ENCODE measurements at places on chromosomes 5 and 9.

GRCh38 chr9:137977571-137978261, 100.1 kb downstream of the CACNA1B start:
- no peak for DNase-seq

GRCh38 chr5:91271999-91272398, 111.1 kb downstream of the ARRDC3 start:
- DNase-seq, result no peak

GRCh38 chr9:115978659-115979096, 174.9 kb upstream of the PAPPA start:
- DNase-seq, result no peak

GRCh38 chr9:120183615-120184014, 396.4 kb downstream of the CDK5RAP2 start:
- DNase-seq, result no peak

DNA sequence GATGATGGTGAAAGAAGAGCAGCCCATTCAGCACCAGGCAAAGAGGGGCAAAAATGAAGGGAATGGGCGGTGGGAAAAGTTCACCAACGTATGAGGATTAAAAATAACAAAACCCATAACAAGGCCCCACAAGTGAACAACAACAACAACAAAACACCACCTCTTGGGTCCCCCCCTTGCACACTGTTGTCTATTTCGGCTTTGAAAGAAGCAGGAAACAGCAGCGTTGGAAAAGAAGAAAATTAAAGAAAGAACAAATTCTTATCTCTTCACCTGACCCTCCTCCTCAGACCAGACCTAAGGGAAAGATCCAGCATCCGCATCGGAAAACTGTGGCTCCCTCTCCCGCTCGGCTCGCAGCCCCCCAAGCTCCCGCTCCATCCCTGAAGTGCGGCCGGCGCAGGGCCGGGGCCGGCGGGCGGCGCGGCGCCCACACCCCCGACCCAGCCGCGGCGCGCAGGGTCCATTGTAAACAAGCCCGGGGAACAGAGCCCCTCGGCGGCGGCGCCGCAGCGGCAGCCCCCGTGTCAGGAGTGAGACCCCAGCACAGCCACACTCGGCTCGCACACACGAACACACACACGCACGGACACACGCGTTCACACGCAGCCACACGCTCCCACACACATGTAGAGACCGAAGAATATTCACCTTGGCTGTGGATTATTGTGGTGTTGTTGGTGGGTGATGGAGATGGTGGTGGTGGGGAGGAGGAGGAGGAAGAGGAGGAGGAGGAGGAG, 535 bp downstream of the RFX3 start:
- DNase-seq, result no peak

DNA sequence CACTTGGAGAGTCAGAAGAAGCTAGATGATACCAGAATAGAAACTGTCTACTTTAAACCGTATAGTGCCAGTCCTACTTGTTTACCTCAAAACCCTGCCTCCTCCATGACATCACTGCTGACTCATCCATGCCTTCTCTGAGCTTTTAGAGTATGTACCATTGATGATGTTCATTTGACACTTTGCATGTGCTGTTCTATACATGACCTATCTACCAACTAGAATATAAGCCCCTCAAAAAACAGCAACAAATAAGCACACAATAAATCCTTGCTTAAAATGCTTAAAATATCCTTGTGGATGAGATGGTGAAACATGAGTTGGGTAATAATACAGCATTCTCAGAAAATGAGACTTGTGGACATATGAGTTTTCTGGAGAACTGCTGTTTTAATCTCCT, 2.6 kb downstream of the CTNNAL1 start:
- DNase-seq, result no peak

DNA sequence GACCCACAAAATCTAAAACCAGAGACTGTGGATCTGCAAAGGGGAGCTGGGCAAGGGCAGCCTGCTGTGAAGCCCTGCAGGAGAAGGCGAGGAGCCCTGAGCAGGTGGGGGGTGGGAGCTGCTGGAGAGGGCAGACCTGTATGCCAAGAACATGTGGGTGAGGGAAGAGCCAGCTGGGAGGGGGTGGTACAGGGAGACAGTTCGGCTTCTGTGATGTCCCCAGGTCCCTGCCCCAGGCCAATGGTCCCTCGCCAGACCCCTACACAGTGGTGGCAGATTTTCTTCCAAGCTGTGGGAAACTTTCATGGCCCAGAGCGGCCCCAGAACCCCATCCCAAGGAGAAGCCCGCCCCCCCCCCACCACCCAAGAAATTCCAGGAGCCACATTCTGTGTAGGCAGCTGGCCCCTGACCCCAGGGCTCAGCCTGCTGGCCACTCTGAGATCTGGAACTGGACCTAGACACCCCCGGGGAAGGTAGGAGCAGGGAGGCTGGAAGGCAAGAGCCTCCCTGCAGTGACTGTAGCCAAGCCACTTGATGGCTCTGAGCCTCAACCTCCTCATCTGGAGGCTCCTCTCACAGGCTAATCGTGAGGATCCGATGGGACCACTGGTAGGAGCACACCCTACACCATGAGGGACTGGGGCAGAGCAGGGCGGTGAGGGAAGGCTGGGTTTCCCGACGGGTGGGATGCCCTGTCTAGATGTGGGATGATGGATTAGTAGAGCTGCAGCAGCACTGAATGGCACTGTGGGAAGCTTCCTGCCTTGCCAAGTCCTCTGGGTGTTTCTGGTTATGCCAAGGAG, 22.6 kb upstream of the CSF1R start:
- no peak for DNase-seq

- no peak for DNase-seq
These were observed 4.5 kb upstream of the CD274 start for GRCh38 chr9:5445886-5446285.

- no peak for DNase-seq
These were observed 633 bp upstream of the PPP1R26 start for GRCh38 chr9:135478829-135479468.

- DNase-seq, result peak; percentile 40
These were observed 31.8 kb upstream of the CKS2 start for GRCh38 chr9:89278997-89279739.

- DNase-seq, result no peak
These were observed 37.8 kb downstream of the EBF1 start for GRCh38 chr5:159061834-159062474.

GRCh38 chr5:95822043-95822541, 434 bp downstream of the GLRX start:
- no peak for DNase-seq

GRCh38 chr5:88884608-88884877, 1.6 kb upstream of the MEF2C start:
- DNase-seq, result no peak

DNA sequence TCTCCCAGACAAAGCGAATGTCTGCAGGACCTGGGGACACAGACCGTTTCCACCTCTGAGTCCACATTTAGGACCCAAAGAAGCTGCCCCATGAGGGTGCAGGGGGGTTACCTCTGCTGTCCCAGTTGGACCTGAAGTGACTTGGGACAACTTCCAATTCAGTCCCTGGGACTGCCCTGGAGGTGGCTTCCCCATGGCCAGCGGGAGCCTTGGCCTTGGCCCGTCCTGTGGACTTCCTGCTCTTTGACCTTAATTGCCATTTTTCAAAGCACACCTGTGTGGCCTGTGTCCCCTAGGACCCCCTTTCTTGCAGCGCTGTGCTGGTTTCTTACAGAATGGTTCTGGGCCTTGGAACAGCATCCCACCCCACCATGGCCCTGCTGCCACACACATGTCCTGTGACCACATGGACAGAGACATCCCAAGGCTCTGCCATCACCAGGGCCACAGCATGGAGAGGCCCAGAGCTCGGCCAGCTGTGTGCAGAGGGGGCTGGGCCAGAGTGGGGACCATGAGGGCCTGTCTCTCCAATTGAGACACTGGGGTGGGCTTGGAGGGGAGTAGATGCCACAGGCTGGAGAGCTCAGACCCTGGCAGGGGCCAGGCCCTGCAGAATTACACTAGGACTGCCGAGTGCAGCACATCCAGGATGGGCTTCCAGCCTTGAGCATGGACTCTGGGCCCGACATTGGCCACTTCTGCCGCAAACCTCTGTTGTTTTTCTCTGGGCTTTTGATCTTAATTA, 45.8 kb downstream of the SECISBP2 start:
- no peak for DNase-seq

DNA sequence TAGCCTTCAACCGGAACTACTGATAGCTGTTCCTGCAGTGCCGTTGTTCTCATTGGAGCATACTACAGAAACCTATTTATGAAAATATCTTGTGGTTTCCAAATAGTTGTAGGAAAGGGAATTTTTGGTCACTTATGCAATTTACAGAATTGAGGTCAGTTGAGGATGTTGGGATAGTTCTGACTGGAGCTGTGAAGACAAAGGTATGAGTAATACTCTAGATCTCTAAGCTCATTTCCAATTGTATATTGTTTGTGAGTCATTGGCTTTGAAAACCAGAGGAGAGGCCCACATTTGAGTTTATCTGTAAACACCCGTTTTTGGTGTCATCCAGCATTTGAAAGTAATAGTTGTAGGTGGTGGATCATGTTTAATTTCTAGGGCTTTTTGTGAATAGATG, 561.3 kb upstream of the WWC1 start:
- no peak for DNase-seq

- DNase-seq, result no peak
These were observed 38.7 kb downstream of the SCAMP1 start for GRCh38 chr5:78399116-78399515.

- no peak for DNase-seq
These were observed 184.9 kb downstream of the PCSK1 start for GRCh38 chr5:96248131-96248530.

DNA sequence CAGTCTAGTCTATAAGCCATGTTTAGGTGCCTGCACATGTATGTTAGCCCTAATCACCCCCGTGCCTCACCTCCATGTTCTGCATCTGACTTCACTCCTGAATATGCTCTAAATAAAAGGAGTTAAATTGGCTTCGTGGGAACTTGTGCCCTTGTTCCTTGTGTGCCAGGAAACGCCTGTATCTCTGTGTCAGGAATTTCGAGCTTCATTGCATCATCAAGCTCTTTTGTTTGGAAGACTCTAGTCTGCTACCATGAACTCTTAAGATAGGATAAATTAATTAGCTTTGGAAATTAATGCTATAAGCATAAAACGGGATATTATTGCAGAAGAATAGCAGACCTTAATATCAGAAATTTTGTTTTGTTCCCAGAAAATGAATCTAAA, 99.2 kb downstream of the ADCY2 start:
- no peak for DNase-seq

- no peak for DNase-seq
These were observed 37.4 kb downstream of the PTCH1 start for GRCh38 chr9:95479330-95479729.

DNA sequence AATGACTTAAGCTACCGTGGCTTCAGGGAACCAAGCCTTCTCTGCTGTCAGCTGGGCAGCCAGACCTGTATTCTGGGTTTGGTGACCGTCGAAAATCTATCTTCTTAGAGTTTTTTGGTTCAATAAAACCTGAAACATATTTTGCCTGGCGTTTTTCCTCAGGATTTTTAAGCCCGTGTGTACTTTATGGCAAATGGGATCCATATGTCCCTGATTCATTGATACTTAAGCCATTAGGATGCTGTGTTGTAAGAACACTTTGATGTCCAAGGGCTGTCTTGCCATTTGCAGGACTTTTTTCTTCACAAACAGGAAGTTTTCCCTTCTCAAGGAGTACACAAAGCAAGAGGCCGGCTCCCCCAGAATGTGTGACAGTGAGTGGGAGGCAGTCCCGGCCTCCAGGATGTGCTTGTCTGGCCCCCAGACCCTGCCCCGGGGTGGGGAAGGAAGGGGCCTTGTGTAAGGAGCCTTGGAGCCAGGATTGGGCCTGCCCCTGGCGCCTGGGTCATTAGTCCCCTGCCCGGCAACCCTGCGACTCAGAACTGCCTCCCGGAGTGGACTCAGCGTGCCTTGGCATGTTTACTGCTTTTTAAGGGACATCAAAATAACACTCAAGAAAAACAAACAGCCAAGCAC, 83.4 kb upstream of the SMIM23 start:
- DNase-seq, result no peak

DNA sequence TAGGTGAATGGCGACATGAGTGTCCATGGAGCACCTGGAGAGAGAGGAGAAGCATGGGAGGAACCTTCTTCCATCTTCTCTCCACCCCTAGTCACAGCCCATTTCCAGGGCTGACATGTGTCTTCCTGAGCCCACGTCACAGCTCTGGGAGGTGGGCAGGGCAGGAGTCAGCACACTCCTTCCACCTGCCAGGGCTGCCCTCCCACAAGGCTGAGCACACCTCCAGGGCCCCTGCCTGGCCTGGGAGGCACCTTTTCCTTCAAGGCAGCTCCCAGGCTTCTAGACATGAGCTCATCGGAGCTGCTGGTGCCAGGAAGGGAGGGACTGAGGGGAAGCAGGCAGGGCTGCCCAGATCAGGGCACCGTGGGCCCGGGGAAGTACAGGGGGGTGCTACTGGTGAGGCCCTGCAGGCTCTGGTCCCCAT, 13.6 kb upstream of the SYNPO start:
- no peak for DNase-seq
